ENCODE measurements at places on chromosomes 1 and 21.

- no peak for DNase-seq
Measured at GRCh38 chr1:20712215-20712577, 5.6 kb downstream of the KIF17 start.

GRCh38 chr21:35578347-35578782 is 482.0 kb downstream of the SETD4 start:
- DNase-seq, result no peak

- DNase-seq, result no peak
Measured at GRCh38 chr1:243924588-243925349, 74.7 kb upstream of the AKT3 start.

- DNase-seq, result no peak
Measured at GRCh38 chr1:201371276-201371675, 6.2 kb downstream of the TNNT2 start.

- no peak for DNase-seq
Measured at GRCh38 chr1:164843743-164844500, 284.9 kb downstream of the PBX1 start.

GRCh38 chr1:47644212-47644573 is 206.3 kb downstream of the FOXD2 start:
- DNase-seq, result no peak

GRCh38 chr1:192066202-192066601 is 92.1 kb upstream of the RGS18 start:
- no peak for DNase-seq

GRCh38 chr21:46077674-46078101 is 20.2 kb upstream of the COL6A2 start:
- no peak for DNase-seq

GRCh38 chr1:65409816-65410326 is 10.6 kb upstream of the LEPR start:
- no peak for DNase-seq

- DNase-seq, result no peak
Measured at GRCh38 chr1:12587981-12588640, 29.9 kb downstream of the DHRS3 start.

- no peak for DNase-seq
Measured at GRCh38 chr1:228512781-228513198, 25.6 kb downstream of the RNF187 start.

DNA sequence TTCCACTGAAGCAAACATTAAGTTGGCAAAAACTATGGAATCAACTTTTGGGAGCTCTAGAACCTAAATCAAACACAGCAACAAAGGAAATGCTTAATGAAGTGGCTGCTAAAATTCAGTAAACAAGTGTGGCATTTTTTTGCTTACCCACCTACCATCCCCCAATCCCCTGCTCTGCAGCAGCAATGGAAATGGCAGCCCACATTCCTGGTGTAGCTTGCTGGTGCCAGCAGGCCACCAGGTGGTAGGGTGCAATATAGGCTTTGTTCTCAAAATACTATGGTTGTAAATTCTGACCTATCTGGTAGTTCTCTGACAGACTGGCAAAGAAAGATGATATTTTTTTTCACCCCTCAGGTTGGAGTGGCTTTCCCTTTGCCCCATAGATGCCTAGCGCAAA is 42.8 kb downstream of the SHCBP1L start:
- DNase-seq, result no peak

- no peak for DNase-seq
Measured at GRCh38 chr1:3590139-3590763, 21.1 kb downstream of the MEGF6 start.

- DNase-seq, result no peak
Measured at GRCh38 chr21:18759751-18760161, 356.2 kb upstream of the TMPRSS15 start.

DNA sequence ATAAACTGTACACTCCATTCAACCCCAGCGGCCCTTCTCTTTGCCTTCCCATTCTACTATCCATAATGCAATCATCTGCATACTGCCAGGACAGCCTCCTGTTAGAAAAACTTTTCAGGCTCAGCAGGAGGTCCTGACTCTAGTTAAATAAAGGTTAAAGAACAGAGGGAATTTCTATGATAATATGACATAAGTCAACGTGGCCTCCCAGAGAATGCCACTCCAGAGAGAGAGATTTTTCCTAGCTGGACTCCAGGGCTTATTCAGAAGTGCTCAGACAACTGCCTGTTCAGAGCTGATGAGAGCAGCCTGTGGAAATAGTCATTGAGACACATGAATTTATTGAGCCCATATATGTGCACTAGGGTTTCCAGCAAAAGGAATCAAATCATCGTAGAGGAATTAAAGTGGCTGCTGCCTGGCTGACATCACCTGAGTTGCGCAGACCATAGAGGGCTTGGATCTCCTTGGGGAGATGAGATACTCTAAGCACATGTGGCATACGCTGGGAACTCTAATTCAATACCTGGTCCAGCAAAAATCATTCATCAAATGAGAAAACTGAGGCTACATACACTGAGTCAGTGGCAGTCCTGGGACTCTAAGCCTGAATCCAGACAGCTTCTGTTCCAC is 736.2 kb downstream of the PTPRU start:
- no peak for DNase-seq

DNA sequence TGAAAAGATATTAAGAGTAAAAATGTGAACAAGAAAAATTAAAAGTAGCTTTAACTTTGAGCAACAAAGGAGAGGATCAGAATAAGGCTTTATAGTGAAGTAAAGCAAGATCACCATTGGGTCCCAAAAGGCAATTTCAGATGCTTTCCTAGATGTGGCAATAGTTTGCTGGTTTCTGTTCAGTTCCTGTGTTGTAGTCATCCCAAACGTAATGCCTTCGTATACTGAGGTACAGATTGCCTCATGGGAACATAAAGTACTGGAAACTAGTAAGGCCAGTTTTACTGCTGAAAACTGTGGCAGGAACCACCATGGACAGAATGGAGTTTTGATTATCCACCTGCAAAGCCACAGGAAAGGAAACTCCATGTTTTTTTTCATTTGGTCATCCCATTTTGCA is 283.5 kb upstream of the SGIP1 start:
- DNase-seq, result no peak

DNA sequence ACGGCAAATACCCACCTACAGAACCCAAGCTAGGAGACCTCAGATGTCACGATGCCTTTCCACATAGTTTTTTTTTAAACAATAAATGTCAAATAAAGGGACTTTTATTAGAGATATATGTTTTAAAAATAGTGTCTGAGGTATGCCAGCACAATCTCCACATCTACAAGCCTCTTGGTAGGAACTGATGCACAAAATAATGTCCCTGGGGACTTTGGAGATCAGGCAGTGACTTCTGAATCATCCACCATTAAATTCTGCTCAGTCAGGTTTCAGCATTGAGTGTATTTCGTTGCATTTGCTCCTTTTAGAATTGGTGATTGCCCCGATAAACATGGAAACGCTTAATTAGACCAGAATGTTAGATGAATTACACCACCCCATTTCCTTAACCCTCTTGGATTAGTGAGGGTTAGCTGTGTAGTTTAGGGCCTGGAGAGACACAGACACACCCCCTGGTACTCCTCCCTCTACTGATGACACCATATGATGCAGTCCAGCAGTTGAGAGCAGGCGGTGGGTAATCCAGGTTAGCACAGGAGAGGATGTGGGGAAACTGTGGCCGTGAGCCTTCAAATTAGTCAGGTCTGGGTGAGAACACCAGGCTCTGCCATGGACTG is 33.6 kb downstream of the LGR6 start:
- peak; percentile 12 for DNase-seq

- DNase-seq, result no peak
Measured at GRCh38 chr1:201587729-201588128, 48.8 kb downstream of the NAV1 start.

DNA sequence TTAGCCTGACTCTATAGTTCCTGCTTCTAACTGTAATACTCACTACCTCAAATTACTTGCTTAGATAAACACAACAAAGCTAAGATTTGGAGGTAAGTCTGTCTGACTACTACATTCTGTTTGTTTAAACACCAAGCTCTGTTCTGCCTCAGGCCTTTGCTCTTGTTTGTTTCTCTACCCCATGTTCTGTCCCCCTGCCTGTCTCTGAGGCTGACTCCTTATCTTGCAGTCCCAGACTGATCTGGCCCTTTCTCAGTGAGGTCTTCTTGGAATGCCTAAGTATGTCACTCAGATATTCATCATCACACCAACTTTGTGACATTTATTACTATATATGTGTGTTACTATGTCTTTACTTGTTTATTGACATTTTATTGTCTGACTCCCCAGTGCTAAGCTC is 425.5 kb downstream of the LMO4 start:
- no peak for DNase-seq

GRCh38 chr1:14017531-14017961 is 317.6 kb downstream of the PRDM2 start:
- no peak for DNase-seq

DNA sequence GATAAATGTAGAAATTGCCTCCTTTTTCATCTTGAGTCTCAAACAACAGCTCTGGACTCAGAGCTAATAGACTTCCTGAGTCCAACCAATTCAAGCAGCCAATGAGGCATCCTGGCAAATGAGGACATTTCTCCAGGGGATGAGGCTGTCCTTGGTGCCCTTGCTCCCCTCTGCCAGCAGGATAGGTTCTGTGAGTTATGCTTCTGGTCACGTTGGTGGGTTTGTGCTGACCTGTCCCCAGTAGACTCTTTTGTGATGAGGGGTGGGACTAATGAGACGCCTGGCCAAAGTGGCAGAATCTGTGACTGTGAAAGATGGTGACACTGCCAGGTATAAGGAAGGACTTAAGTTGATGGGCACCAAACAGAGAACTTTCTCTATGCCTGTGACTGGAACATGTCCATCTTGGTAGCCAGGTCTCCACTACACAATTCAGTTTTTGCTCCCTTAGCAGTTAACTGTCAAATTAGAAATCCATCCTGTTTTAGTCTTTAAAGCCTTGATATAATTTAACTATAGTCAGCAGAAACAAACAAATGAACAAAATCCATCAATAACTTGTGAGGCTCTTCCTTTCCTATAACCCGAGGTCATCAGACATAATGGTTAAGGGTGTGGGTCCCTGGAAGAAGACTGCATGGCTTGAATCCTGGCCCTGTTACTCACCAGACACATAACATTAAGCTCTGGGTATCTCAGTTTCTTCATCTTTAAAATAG is 35.7 kb upstream of the THEM4 start:
- no peak for DNase-seq

DNA sequence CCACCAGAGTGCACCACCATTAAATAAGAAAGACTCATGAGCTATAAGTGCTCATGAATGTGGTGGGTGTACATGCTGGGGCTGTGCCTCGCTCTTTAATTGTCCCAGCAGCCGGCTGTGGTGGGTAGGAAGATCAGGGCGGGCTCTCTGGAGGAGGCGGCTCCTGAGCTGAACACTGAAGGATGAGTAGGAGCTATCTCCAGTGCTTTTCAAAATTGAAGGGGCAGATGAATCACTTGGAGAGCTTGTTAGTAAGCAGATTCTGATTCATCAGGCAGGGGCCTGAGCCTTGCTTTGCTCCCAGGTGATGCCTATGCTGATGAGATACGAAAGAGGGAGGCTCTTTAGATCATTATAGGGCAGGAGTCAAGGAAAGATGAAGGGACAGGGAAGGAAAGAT is 54.1 kb downstream of the ETS2 start:
- DNase-seq, result no peak

- DNase-seq, result no peak
Measured at GRCh38 chr1:229478852-229479251, 29.3 kb downstream of the NUP133 start.
